ENCODE measurements at places on chromosomes 1 and 21.

DNA sequence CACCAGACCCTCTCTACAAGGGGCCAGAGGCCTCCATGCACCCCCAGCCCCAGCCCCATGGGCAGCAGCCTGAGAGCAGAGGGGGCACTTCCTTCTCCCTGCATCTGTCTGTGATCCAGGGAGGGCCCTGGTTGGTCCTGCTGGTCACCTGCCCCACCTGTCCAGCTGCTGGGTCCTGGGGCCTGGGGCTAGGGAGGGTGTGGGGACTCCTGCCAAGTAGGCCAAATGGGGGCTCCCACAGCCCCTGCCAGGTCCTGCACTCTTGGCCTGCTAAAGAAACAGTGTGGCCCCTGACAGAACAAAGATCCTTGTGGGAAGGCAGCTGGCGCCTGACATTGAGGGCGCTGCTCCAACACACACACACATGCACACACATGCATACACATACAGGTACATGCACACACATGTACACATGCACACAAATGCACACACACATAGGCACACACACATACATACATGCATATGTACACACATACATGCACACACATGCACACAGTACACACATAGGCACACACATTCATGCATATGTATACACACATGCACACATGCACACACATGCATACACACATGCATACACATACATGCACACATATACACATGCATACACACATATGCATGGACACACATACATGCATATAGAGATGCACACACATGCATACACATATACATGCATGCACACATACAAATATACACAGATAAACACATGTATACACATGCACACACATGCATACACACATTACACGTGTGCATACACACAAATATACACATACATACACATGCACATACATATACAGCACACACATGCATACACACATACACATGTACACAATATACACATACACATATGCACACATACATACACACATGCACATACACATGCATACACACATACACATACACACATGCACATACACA lies 49.9 kb downstream of the TRPM2 start:
- DNase-seq, result no peak

DNA sequence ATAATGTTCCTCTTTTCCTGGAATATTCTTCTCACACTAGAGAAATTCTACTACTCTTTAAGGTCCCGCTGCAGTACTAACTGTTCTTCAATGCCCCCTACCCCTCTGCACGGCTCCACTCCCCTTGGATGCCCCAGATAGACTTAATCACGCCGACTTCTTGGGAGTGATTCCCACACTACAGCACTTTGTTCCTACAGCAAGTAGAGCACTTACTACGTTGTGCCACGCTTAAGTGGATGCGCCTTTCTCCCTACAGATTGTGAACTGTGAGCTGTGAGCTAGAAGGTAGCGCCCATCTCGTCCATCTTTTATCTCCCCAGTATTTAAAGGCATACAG lies 2.2 kb downstream of the ZNF436 start:
- no peak for DNase-seq

- DNase-seq, result no peak
These were observed 175.4 kb upstream of the COA6 start for GRCh38 chr1:234197839-234198238.

DNA sequence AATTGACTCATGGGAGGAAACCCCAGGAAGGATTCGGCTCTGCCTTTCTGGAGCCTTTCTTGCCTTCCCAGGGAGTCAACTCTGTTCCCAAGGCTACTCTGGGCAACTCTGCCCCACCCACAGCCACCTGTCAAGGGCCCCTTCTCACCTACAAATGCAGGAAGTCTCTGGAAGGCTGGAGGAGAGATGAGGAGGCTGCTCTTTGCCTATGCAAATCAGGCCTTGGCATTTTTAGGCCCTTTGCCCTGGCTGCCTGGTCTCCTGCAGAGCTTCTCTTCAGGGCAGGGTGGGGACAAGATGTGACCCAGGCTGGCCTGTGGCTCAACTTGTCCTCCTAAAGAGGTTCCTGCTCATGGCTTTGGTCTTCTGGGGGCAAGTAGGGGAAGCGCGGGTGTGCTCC lies 5.4 kb downstream of the SLC6A9 start:
- DNase-seq, result no peak

DNA sequence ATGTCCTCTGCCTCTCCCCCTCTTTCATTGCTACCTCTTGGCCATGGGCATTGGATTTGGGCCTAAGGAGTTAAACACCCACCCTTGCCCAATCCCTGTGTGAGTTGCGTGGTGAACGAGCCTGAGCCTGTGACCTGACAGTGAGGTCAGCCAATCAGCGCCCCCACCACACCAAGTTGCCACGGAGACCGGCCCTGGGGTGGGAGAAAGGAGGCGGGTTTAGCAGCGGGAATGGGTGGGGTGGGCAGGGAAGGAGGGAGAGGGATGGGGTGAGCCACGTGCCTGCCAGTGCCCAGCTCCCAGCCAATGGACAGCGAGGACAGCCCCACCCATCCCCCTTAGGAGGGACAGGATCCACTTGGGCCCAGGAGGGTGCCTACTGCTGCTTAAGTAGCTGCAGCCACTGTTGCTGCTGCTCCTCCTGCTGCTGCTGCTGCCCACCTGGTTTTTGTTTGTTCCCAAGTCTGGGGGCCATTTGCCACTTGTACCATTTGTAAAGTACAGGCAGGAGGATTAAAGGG lies 9.5 kb downstream of the ZBTB7B start:
- peak; percentile 64 for DNase-seq

- no peak for DNase-seq
These were observed 84.7 kb downstream of the NDUFS5 start for GRCh38 chr1:39110882-39111281.

DNA sequence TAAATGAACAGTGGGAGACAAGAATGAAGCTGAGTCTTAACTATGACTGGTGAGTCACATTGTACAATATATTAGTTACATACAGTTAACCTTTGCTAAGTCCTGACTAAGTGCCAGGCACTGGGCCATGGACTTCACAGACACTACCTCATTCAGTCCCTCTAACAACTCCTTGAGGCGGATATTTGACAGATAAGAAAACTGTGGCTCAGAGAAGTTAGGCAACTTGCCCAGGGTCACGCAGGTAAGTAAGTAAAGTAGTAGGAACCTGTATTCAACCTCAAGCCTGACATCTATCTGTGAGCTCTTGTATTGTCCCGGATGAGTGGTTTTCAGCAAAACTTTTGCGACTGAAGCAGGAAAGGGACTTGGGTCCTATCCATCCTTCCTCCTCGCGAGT lies 62.1 kb downstream of the GNG12 start:
- DNase-seq, result no peak

- no peak for DNase-seq
These were observed 365.5 kb upstream of the SGIP1 start for GRCh38 chr1:66168467-66168887.

DNA sequence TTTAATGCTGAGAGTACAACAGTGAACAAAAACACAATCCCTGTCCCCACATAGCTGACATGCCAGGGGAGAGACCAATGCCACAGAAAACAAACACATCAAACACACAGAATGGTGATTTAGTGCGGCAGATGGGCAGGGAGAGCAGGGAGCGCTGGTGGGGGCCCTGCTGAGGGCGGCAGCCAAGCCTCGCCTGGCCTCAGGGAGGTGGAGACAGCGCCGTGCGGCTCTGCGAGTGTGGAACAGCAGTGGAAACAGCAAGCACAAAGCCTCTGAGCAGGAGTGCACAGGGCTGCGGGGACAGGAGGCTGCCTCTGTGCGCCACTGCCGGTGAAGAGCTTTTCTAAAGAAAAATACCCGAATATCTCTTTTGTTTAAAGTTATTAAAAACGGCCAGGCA lies 17.0 kb downstream of the MCM3AP start:
- DNase-seq, result no peak

DNA sequence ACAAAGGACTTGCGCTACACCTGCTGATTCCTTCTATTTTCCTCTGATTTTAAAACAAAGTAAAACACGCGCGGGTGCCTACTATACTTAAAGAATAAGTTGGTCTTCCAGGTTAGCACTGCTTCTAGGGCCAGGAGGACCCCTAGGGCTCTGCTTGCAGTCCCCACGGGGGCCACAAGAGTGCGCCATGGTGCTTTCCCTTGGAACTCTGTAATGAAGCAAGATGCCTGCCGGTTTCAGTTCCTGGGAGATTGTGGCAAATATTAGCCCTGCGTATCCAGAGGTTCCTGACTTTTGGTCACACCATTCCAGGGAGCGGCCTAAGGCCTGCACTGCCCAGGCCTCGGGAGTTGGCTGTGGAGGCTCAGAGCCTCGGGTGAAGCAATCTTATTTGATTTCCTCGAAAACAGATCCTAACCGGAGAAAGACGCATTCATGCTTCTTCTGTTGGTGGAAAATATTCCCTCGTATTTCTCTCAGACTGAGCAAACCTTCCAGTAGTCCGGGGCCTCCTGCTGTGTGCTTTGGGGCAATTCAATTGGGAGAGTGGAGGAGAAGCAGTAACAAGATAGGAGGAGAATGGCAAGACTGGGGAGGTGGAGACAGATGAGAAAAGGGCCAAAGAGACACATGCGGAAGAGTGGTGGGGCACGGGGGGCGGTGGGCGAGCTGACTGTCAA lies 25.3 kb downstream of the ADAM30 start:
- DNase-seq, result peak; percentile 17

- no peak for DNase-seq
These were observed 27.2 kb upstream of the FAM3B start for GRCh38 chr21:41289431-41289830.

- no peak for DNase-seq
These were observed 8.9 kb downstream of the COL9A2 start for GRCh38 chr1:40308036-40308727.

DNA sequence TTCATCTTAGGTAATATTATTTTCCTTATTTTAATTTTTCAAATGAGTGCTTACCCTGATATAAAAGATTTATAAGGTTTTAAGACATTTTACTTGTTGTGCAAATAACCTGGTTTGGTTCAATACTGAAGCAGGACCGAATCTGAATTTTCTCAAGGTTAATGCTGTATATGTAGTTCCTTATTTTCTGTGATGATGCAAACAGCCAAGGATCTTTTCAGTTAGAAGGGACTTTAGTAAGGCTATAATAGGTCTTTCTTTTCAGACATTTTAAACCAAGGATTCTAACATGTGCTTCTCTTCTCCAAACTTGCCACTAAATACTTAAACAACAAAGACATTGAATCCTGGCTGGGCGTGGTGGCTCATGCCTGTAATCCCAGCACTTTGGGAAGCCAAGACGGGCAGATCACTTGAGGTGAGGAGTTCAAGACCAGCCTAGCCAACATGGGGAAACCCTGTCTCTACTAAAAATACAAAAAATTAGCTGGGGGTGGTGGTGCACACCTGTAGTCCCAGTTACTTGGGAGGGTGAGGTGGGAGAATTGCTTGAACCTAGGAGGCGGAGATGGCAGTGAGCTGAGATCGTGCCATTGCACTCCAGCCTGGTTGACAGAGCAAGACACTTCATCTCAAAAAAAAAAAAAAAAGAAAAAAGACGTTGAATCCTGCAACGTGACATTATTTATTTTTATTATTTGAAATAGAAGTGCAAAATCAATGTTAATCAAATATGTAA lies 3.2 kb upstream of the ARPC5 start:
- DNase-seq, result no peak

- DNase-seq, result no peak
These were observed 1.6 kb downstream of the ADAMTS5 start for GRCh38 chr21:26965040-26965906.

DNA sequence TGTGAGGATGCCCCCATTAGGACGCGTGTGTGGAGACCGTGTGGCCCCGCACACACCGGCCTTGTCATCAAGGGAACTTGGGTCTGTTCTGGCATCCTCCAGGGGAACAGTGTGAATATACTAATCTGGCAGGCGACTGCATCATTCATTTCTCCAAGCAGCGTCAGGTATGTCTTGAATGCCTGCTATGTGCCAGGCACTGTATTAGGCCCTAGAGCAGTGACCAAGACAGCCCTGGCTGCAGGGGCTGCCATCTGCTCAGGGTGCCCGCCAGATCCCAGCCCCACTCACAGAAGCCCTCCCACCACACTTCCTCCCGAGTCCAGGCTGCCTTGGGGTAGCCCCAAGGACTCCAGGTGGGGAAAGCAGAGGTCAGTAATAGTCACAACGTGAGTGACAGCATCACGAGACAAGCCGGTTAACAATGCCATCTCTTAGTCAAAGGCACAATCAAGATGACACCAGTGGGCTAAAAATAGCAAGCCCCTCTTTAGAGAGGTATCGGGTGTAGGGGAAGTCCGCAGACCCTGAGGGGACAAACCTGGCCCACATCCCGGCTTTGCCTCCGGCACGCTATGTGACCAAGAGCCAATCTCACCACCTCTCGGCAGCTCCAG lies 7.5 kb upstream of the LAPTM5 start:
- no peak for DNase-seq

GRCh38 chr1:232998138-232998537 lies 47.7 kb downstream of the NTPCR start:
- DNase-seq, result no peak

GRCh38 chr1:45552331-45552730 lies 1.7 kb downstream of the AKR1A1 start:
- no peak for DNase-seq

DNA sequence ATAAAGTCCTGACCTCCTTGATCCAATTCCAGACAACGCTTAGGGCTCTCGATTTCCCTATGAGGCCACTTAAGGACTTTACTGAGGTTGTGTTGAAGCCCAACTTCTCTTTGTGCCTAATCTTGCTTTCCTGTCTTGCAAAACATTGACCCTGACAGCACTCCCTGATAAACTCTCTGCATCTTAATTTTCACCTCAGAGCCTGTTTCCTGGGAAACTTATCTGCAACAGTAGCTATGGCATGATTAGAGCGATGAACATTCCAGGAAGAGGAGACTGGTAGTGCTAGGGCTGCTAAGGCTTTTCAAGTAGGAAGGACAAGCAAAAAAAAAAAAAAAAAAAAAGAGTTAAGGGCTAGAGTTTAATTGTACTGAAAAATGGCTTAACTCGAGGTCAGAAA lies 118.9 kb downstream of the RGS21 start:
- no peak for DNase-seq

GRCh38 chr1:87325982-87326738 lies 2.5 kb upstream of the LMO4 start:
- DNase-seq, result peak; percentile 22

GRCh38 chr21:42258885-42259407 lies 40.0 kb downstream of the ABCG1 start:
- DNase-seq, result no peak

- no peak for DNase-seq
These were observed 13.7 kb upstream of the RPL5 start for GRCh38 chr1:92817986-92818764.

Data from T-helper 1 cell (primary cell).